ENCODE measurements at places on chromosomes 12 and 14.

DNA sequence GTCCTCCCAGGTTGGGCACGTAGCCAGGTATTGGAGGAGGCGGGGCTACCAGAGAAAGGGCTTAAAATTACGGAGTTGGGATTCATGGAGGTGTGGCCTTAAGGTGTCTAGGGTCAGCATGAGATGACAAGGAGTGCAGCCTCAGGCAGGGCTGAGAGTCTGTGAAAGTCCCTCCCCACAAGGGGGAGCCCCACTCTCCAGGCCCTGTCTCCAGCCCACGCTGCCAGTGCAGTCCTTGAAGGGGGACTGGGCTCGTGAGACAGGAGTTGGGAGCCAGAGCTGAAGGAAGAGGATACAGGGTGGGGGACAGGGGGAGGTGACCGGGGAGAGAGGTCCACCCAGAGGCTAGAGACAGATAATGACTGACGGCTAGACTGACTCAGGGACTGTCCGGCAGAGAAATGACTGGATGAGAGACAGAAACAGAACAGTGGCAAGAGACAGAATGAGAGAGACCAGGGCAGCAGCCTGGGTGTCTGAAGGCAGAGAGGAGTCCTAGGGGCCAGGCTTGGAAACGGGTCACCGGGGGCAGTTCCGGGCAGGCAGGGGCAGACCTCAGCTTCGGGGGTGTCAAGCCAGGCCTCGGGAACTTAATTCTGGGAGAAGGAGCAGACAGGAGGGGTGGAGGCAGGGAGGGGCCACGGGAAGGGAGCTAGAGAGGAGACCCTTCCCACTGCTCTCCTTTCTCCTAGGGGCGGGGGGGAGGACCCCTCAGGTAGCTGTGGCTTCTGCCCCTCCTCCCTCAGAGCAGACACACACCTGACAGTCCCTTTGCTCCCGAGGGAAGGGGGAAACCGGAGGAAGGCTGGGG, 970 bp downstream of the CDH24 start:
- DNase-seq = peak; percentile 59

DNA sequence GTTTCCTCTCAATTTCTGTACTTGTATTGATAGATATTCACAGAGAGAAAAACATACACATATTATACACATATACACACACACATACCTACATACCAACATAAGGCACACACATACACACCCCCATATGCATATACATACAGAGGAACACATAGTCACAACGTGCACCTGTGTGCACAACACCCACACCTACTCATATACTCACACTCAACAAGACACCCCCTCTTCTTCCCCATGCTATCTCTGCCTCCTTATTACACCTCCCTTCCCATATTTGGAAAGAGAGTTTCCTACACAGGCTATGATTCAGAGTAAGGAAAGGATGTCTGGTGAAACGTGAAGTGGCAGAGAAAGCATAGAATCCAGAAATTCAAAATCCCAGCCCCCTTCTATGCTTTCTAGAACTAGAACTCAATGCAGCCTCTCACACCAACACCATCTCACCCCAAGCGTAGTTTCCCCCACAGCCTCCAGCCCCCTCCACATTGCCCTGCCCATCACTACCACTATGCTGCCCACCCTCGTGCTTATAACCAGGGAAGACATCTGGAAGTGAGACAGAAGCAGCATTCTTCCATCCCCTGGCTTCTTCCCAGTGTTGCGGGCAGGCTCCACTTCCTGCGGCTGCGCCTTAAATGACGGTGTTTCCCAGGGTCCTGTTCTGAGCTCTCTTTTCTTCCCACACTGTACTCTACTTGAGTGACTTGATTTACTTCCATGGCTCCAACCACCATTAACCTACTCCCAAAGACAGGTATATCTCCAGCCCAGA, 2.4 kb downstream of the RNASE8 start:
- DNase-seq = no peak

GRCh38 chr12:66640691-66641460, 38.0 kb downstream of the GRIP1 start:
- no peak for DNase-seq

GRCh38 chr12:19891936-19892591, 452.8 kb downstream of the AEBP2 start:
- DNase-seq = no peak

- DNase-seq = no peak
Measured at GRCh38 chr14:95236221-95236620, 78.9 kb upstream of the DICER1 start.

DNA sequence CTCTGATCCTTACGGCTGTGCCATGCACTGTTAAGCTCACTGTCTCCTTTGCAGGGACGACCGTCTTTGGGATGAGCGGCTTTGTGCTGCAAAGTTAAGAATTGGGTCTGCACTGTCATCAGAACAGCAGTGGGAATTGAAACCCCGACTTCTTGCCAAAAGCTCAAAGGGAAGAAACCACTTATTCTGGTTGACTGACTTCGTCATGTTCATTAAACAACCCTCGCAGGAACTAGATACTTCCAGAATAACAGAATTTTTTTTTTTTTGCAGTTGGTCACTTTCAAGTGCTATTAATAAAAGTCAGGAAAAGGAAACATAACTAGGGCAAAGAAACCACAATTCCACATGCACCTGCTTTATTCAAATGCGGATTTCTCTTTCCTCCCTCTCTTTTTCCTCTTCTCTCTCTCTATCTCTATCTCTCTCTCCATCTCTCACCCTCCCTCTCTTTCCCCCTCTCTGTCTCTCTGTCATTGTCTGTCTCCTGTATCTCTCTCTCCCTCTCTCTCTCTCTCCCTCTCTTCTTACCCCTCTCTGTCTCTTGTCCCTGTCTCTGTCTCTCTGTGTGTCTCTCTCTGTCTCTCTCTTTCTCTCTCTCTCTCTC, 12.3 kb upstream of the GLT1D1 start:
- DNase-seq = no peak
